ENCODE measurements at places on chromosomes 5 and 9.

DNA sequence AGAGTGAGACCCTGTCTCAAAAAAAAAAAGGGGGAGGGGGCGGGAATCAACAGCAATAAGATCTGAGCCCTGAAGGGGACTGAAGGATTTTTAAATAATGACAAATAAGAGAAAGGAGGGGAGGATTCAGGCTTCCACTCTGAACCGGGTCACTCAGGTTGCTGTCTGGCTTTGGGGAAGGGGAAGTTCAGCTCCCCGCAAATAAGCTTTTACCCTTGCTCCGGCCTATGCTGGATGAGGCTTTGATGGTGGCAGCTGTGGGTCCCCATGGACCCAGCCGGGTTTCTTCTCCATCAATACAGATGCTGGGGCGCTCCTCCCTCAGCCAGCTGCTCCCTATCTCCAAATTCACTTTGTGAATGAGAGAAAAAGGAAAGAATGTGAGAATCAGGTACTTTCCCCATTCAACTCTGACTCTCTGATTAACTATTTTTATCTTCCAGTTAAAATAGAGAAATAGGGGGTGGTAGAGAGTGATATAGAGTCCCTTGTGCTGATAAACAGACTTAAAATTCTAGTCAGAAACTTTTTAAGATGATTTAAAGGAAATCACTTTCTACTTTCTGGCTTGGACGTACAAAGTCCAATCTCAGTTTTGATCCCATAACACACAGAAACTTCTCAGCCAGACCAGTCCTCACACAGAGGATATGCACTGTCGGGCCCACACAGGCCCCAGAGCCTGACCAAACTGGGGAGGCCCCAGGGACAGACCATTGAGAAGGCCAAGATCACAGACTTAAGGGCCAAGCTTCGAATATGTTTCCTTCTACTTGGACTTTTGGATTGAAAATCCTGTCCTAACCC is 39.6 kb downstream of the C5orf15 start:
- no peak for DNase-seq

- no peak for DNase-seq
Measured at GRCh38 chr9:111825468-111826145, 30.9 kb upstream of the SHOC1 start.

- DNase-seq: no peak
Measured at GRCh38 chr9:22307013-22307711, 139.5 kb upstream of the DMRTA1 start.

DNA sequence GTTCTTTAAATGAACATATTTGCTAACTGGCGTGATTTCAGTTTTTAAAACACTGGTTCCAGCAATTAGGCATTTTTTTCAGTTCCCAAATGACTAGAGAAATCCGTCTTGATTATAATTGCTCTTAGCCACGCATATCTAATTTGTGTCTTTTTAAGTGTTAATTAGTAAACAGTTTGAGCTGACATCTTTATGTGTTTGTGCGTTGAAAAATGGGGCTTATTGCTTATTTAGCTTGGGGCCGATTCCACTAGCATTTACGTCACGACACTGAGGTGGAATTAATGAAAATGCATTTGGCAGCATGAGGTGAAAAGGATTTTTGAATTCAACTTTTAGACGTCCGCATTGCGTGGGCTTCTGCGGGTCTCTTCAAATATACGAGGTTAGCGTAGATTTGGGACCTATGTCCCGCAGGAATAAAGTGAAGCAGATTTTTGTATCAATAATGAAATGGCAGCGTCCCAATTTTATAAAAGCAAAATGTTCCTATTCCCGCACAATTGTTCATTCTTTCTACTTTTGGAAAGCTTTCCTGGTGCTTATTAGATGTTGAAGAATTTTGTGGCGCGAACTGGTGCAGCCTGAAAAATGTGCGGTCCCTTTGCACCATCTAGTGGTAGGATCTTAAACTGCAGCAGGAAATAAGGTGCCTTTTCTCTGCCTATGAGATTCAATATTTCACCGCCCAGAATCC is 122.7 kb upstream of the LMX1B start:
- peak; percentile 37 for DNase-seq

- DNase-seq: no peak
Measured at GRCh38 chr9:99677281-99677680, 144.4 kb upstream of the NR4A3 start.

Data from stimulated activated CD4-positive, alpha-beta T cell treated with anti-CD3 and anti-CD28 coated beads, TNF-alpha, amount 100 ng/mL, for 48 hours (primary cell).